ENCODE measurements at places on chromosomes 7 and 10. TPM values are rescaled to one million over a fixed set of nuclear protein-coding genes. Genes with fewer than 3 reads are reported as not detected.
A peak's percentile ranks its signal among the peaks of the same experiment; 100 is the strongest.

DNA sequence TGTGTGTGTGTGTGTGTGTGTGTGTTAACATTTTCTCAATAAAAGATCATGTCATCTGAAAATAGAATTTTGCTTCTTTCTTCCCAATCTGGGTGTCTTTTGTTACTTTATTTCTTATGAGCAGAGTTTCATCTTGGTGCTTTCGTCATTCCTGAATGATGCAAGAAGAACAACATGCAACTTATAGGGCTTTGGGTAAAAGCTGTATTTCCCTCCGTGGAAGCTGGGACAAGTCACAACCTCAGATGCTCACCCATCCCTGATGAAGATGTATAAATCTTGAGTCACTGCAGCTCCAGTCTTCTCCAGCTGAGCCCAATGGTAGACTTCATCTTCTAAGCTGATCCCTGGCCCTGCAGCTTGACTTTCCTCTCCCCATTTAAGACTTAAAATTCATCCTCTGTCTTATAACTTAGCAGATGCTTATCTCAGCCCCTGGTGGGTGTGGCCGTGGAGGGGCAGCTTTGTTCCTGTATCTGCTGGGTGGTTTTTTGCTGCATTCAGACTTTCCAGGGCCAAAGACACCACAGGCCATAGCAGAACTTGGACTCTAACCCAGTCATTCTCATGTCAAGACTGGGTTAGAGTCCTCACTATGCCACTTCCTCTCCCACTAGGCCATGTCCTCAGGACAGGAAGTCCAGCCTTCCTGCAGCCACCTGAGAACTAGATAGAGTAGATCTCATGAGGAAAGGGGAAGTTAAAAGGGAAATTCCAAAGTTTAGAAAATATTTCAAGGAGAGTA lies 356.4 kb downstream of the TNS3 start:
- no peak for DNase-seq
- peaks cover 8% of the 10 kb centered on the region for H3K27me3 ChIP-seq
- H3K4me3 ChIP-seq, result no peak overlapping the region
- H3K4me1 ChIP-seq, result no peaks in the 10 kb centered on the region
- no peaks in the 10 kb centered on the region for H3K36me3 ChIP-seq
- no peak overlapping the region for H3K27ac ChIP-seq

GRCh38 chr7:155741805-155742204 lies 70.5 kb downstream of the SHH start:
- peak overlapping the region; percentile 30 for H3K27ac ChIP-seq
- H3K27me3 ChIP-seq, result no peaks in the 10 kb centered on the region
- peaks cover 75% of the 10 kb centered on the region for H3K36me3 ChIP-seq
- DNase-seq, result no peak
- no peak overlapping the region for H3K4me3 ChIP-seq
- peaks cover 73% of the 10 kb centered on the region for H3K4me1 ChIP-seq

- no peak overlapping the region for H3K27ac ChIP-seq
- H3K36me3 ChIP-seq, result no peaks in the 10 kb centered on the region
- H3K4me1 ChIP-seq, result no peaks in the 10 kb centered on the region
These were observed 41.8 kb downstream of the FGFR2 start for GRCh38 chr10:121556455-121556854.

- no peak overlapping the region for H3K4me3 ChIP-seq
- no peak for DNase-seq
- no peaks in the 10 kb centered on the region for H3K36me3 ChIP-seq
These were observed 7.4 kb downstream of the CREB5 start for GRCh38 chr7:28419716-28420115.

Gene TSPAN12
- not detected for total RNA-seq

Gene PBLD
- total RNA-seq, result 0.77 TPM

Gene POLR2J2
- 13.2 TPM for total RNA-seq

Gene CD36
- total RNA-seq, result not detected

Gene SSC4D
- 0.68 TPM for total RNA-seq

Gene EEF1AKMT2
- total RNA-seq, result 24.2 TPM

Data from activated CD8-positive, alpha-beta T cell treated with anti-CD3 and anti-CD28 coated beads for 36 hours (primary cell).